ENCODE measurements at places on chromosomes 7 and 10.

DNA sequence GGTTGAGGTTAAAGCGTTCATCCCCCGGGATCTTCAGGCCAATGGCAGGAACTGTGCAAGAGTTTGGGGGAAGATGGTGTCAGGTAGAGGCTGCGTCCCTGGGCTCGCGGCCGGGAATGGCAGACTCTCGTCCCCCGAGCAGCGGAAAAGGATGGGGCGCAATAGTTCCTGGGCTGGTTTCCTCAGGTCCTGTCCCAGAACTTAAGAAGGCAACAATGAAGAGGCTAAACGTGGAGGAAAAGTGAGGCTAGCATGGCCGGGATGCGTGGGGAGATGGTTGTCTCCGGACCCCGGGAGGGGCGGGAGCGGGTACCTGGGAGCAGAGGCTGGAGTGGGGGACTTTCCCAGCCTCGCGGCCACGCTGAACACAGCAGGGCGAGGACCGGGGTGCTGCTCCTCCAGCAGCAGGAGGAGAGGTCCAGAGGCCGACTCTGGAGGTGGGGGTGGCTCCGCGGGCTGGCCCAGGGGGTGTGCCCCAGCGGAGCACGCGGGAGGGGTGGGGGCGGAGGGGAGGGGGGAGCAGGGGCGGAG is 882 bp downstream of the IRF5 start:
- DNase-seq = peak; percentile 25

GRCh38 chr10:133128126-133129070 is 31.6 kb upstream of the KNDC1 start:
- DNase-seq = no peak

GRCh38 chr10:110224992-110225391 is 17.6 kb downstream of the MXI1 start:
- no peak for DNase-seq

DNA sequence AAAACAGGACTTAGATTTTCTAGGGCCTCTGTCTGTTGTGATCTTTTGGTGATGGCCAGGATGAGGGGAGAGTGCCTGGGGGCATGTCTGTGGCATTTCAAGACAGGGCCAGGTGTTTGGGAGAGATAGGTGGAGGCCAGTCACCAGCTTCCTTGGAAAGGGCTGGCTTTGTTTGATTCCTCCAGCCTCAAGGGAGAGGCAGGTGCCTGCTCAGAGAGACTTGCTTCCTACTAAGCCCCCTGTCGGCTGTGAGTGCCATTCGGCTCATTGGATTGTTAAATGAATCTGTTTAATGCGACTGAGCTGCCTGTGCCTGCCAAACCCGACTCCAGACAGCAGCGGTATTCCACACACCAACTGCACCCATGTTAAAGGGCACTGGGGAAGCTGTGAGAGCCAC is 304.1 kb upstream of the COBL start:
- DNase-seq = no peak

GRCh38 chr7:139830782-139831501 is 1.9 kb downstream of the TBXAS1 start:
- no peak for DNase-seq

DNA sequence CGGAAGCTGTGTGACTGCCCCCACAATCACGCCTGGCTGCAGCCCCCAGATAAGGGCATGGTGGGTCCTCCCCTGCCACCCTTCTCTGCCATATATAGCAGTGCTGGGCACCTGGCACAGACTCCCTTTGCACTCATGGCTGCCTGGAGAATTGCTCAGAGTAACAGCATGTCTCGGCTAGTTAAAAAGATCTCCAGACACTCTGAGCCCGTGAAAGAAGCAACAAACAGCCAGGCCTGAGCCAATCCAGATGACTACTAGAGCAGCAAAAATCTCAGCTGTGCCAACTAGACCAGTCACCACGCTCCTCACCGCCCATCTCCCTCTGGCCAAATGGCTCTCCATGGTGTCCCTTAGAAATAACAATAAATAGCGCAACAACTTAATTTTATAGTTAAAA is 71.3 kb downstream of the PARD3 start:
- no peak for DNase-seq

GRCh38 chr7:96300502-96300901 is 21.4 kb downstream of the SLC25A13 start:
- no peak for DNase-seq

- no peak for DNase-seq
These were observed 411.3 kb downstream of the KIF20B start for GRCh38 chr10:90112681-90113080.

DNA sequence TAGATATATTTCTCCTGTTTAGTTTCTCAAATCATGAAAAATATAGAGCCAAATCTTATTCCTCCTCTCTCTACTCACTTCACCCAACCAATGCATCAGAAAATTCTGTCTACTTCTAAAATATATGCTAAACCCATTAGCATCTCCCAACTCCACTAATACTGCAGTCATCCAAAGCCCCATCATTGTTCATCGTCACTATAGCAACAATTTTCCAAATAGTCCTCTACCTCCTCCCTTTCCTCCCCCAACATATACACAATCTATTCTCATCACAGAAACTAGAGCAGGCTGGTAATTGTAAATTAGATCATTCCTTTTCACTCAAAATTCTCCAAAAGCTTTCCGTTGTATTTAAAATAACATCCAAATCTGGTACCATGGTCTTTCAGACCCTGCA is 38.4 kb upstream of the C10orf120 start:
- DNase-seq = no peak

GRCh38 chr7:47380325-47381133 is 201.4 kb downstream of the TNS3 start:
- DNase-seq = no peak

- DNase-seq = no peak
These were observed 110.7 kb upstream of the CARD11 start for GRCh38 chr7:3154317-3154716.

All from hematopoietic multipotent progenitor cell (in vitro differentiated cells).